ENCODE measurements at places on chromosomes 11 and 22. TPM values are rescaled to one million over a fixed set of nuclear protein-coding genes. Genes with fewer than 3 reads are reported as not detected.
A peak's percentile ranks its signal among the peaks of the same experiment; 100 is the strongest.

DNA sequence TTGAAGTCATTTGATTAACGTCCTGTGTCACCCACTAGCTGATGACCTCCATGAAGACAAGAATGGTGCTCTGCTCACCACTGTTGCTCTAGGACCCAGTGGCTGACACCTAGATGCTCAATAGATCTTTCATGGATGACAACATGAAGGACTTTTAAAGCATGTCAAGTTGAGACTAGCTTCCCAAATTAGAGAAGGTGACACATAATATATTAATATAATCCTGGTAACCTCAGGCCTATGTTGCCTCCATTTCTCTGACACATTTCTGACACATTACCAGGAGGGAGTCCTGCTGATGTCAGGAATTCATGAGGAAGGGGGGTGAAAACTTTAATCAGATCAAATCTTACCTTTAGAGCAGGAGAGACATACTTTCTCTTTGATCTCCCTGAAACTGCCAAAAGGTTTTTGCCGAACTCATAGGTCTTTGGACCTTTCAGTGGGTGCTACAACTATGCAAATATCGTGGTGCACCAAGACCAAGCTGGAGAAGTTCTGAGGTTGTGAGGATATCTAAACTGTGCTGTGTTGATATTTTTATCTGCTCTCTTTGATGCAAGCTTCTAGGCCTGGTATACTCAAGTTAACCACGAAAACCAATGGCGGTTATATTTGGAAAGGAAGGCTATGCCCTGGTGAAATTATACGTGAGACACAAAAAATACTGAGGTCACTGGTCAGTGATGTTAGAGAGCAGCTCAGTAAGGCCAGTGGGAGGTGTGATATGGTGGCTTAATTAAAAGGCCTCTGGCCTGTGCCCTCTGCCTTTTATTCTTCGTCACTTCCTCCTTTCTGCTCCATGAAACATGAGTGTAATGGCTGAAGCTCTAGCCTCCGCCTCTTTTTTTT lies 13.2 kb upstream of the AMPD3 start:
- H3K27me3 ChIP-seq, result no peaks in the 10 kb centered on the region
- peak overlapping the region; percentile 48 for H3K4me3 ChIP-seq
- DNase-seq, result peak; percentile 23
- no peaks in the 10 kb centered on the region for H3K36me3 ChIP-seq
- peaks cover 42% of the 10 kb centered on the region for H3K4me1 ChIP-seq
- peak overlapping the region; percentile 67 for H3K27ac ChIP-seq

- H3K27me3 ChIP-seq, result no peaks in the 10 kb centered on the region
- H3K4me1 ChIP-seq, result peaks cover 51% of the 10 kb centered on the region
- peak overlapping the region; percentile 84 for H3K4me3 ChIP-seq
- H3K27ac ChIP-seq, result peak overlapping the region; percentile 97
These were observed 17.2 kb upstream of the OR5B21 start for GRCh38 chr11:58525037-58525614.

- peaks cover 2% of the 10 kb centered on the region for H3K36me3 ChIP-seq
- DNase-seq, result no peak
- H3K4me3 ChIP-seq, result no peak overlapping the region
- no peaks in the 10 kb centered on the region for H3K4me1 ChIP-seq
These were observed 111.6 kb downstream of the RASSF10 start for GRCh38 chr11:13120691-13121090.

GRCh38 chr22:38953577-38954413 lies 3.6 kb upstream of the APOBEC3A start:
- peaks cover 23% of the 10 kb centered on the region for H3K27me3 ChIP-seq
- peak overlapping the region; percentile 11 for H3K27ac ChIP-seq
- H3K36me3 ChIP-seq, result no peaks in the 10 kb centered on the region
- peaks cover 63% of the 10 kb centered on the region for H3K4me1 ChIP-seq
- H3K4me3 ChIP-seq, result peak overlapping the region; percentile 79
- DNase-seq, result peak; percentile 90

GRCh38 chr11:46493791-46494190 lies 100.0 kb downstream of the AMBRA1 start:
- DNase-seq, result no peak
- no peak overlapping the region for H3K27ac ChIP-seq
- H3K27me3 ChIP-seq, result no peaks in the 10 kb centered on the region

DNA sequence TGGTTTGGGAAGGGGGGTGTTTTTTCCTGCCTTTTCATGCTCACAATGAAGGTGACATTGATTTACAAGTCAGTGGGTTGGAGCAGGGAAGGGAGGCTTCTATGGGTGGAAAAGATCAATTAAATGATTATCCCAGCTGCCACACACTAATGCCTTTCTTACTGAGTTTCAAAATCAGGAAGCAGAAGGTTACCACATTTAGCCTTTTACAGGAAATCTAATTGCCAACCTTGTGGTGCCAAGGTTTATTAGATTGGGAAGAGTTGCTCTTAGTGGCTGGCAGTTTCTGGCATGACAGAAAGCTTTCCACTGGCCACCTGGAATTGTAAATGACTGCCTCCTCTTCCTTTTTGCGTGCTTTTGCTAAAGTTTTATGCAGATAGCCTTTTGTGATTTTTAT lies 98.7 kb downstream of the NAV2 start:
- no peaks in the 10 kb centered on the region for H3K36me3 ChIP-seq
- H3K4me1 ChIP-seq, result no peaks in the 10 kb centered on the region
- H3K4me3 ChIP-seq, result no peak overlapping the region
- no peak overlapping the region for H3K27ac ChIP-seq
- DNase-seq, result no peak

Gene RAB39A
- total RNA-seq, result not detected

Gene TYMP
- 101 TPM for total RNA-seq
